Hindlimb muscle (tissue), 1 donor: ENCODE measurements at places on chromosomes 12 and 14.

- DNase-seq = peak; percentile 57
Measured at GRCh38 chr14:60642270-60643140, 6.8 kb downstream of the SIX1 start.

- DNase-seq = no peak
Measured at GRCh38 chr12:119202544-119202943, 23.8 kb downstream of the HSPB8 start.

- peak; percentile 81 for DNase-seq
Measured at GRCh38 chr12:67943141-67943892, 45.9 kb upstream of the IFNG-AS1 start.

- no peak for DNase-seq
Measured at GRCh38 chr14:90883782-90884181, 67.6 kb upstream of the TTC7B start.

DNA sequence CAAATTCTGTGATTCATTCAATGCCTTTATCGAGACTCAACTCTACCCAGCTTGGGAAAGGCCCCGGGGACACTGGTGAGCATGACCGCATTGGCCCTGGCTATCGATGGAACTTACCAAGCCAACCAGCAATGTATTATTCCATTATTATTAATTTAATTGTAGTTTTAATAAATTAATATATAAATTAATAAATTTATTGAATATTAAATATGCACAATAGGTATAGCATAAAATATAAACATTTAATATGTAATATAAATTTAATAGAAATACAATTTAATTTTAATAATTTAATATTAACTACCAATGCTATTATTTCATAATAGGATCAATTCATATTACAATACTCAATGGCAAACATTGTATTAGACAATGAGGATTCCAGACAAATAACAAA lies 163.4 kb downstream of the DPF3 start:
- DNase-seq = no peak

DNA sequence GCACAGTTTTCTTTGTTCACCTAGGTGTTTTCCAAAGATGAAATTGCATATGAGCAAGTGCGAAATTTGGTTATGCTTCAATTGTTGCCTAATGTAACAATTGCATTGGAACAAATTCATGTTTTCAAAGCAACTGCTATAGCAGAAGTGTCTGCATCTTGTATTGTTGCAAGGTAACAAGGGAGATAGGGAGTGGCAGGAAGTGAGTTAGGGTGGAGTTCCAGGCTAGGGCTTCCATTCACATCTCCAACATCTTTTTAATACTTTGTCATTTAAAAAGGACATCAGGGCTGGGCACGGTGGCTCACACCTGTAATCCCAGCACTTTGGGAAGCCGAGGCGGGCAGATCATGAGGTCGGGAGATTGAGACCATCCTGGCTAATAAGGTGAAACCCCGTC lies 312.3 kb upstream of the E2F7 start:
- DNase-seq = no peak

DNA sequence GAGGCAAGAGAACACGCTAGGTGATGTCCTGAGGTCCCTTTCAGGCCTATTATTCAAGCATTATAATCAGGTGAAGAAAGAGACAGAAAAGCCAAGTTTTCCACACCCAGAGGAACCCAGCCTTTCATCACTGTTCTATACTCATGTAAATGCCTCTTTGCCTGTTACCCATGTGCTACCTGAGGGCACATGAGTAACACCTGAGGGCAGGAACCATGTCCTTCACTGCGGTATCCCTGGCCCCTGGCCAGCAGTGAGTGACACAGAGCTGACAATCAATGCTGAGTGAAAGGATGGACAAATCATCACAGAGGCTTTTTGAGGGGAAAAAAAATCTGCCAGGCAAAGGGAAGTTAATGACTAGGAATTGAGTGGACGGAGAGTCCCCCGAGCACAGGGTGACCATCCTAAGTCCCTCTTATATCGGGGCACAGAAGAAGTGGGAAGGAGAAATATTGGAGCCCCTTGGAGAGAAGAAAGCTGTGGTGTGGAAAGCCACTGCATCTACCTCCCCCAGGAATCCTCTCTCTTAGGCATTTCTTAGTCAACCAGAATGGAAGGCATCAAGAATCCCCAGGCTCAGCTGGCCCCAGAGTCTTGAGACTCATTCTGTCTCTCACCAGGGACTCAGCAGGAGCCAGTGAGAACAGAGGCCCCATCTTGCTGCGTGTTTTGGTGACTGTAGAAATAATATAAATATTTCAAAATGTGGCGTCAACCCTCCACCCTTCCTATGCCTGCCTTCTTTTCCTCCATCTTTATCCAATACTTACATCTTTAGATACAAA lies 212.9 kb downstream of the DPF3 start:
- DNase-seq = no peak

GRCh38 chr12:28232211-28232928 lies 42.1 kb downstream of the CCDC91 start:
- DNase-seq = no peak

GRCh38 chr12:115885040-115885690 lies 392.3 kb downstream of the MED13L start:
- no peak for DNase-seq

- DNase-seq = peak; percentile 57
Measured at GRCh38 chr12:91240386-91241095, 57.9 kb upstream of the DCN start.

- DNase-seq = no peak
Measured at GRCh38 chr12:835754-836518, 83.6 kb downstream of the WNK1 start.

DNA sequence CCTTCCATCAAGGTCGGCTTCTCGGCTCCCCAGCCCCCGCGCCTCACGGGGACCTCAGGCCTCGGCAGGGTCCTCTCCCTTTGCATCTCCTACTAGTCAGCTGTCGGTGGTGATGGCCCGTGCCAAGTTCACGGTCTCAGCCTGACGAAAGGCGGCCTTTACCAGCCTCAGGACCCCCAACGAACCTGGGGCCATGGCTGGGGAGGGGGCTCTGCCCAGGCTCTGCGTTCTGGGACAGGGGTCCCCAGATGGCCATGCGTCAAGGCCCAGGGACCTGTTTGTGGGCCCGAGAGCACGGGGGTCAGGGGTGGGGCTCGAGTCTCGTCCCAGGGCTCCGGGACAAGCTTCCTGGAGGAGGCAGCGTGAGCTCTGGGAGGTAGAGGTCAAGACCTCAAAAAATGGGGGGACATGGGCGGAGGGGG lies 32.8 kb upstream of the DEGS2 start:
- no peak for DNase-seq

DNA sequence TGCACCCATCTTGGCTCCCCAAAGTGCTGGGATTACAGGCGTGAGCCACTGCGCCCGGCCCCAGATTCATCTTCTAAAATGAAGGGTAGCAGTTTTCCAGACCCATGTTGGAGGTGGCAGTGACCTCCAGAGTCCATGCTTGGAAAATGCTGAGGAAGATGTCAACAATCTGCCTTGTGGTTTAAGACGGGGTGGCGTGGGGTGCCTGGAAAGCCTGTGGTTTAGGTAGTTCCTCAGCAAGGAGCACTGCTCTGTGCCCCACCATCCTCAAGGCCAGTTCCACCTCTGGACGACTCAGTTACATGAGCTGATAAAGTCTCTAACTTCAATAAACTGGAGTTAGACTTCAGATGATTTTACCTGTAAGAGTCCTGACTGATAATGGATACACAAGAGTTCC lies 48.6 kb downstream of the DRAM1 start:
- DNase-seq = no peak

GRCh38 chr12:56321027-56321426 lies 5.2 kb upstream of the CNPY2 start:
- DNase-seq = no peak

DNA sequence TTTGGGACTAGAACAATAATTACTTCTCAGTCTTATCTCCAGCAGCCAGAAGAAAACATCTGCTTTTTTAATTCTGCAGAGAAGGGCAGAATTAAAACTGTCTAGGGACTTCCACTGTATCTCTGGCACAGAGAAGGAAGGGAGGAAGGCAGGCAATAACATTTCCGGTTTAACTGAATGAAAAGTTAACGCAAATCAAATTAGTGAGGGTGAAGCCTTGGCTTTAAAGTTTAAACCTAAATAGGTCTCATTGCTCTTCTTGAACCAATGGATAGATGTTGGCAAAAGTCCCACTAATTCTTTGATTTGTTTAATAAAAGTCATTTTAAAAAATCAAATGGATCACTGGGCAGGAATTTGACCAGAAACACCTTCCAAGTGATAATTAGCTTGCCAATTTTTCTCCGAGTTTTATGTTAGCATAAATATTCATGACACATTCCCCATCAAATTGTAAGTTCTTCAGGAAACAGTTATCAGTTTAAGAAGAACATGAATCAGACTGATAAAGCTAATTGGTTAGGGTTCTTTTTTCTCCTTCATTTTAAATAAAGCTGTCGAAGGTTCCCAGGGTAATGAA lies 181.9 kb downstream of the SLC15A5 start:
- DNase-seq = no peak

DNA sequence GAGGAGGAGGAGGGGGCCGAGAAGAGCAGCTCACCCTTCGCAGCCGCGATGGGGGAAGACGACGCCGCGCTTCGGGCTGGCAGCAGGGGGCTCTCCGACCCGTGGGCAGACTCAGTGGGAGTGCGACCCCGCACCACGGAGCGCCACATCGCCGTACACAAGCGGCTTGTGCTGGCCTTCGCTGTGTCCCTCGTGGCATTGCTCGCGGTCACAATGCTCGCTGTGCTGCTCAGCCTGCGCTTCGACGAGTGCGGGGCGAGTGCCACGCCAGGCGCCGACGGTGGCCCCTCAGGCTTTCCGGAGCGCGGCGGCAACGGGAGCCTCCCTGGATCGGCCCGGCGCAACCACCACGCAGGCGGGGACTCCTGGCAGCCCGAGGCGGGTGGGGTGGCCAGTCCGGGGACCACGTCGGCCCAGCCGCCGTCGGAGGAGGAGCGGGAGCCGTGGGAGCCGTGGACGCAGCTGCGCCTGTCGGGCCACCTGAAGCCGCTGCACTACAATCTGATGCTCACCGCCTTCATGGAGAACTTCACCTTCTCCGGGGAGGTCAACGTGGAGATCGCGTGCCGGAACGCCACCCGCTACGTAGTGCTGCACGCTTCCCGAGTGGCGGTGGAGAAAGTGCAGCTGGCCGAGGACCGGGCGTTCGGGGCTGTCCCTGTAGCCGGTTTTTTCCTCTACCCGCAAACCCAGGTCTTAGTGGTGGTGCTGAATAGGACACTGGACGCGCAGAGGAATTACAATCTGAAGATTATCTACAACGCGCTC lies 745 bp downstream of the TRHDE start:
- peak; percentile 10 for DNase-seq

DNA sequence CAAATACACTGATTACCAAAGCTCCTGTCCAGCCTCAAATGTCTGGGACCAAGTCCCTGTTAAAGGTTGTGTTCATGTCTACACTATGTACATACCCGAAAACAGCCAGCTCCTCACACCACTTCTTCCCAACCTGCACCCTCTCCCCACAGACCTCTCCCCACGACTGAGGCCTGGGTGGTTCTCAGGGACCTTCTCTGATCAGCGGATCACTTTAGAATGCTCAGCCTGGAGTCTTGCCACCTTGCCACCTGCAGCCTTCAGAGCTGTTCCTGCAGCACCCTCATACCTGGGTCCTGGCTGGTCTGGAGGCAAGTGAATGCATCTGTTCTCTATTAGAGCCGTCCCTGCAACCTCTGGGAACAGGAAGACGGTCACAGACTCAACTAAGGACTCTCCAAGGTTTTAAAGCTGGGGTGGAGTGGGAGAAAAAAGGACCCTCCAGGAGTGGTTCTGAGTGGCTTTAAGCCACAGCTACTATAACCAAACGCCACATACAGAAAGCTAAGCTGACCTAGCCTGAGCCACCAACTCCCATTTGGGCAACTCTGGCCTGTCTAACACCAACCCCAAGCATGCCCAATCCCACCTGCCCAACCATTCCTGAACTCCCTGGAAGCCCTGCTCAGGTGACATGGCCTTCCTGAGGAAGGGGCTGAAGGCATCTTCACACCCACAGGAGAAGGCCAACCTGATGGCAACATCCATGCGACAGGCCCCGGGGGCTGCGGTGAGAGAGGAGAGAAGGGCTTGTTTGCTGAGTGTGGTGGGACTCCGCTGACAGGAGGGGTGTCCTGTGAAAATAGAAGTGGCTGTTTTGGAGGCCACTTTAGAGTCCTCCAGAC lies 8.6 kb downstream of the KRT2 start:
- DNase-seq = no peak

DNA sequence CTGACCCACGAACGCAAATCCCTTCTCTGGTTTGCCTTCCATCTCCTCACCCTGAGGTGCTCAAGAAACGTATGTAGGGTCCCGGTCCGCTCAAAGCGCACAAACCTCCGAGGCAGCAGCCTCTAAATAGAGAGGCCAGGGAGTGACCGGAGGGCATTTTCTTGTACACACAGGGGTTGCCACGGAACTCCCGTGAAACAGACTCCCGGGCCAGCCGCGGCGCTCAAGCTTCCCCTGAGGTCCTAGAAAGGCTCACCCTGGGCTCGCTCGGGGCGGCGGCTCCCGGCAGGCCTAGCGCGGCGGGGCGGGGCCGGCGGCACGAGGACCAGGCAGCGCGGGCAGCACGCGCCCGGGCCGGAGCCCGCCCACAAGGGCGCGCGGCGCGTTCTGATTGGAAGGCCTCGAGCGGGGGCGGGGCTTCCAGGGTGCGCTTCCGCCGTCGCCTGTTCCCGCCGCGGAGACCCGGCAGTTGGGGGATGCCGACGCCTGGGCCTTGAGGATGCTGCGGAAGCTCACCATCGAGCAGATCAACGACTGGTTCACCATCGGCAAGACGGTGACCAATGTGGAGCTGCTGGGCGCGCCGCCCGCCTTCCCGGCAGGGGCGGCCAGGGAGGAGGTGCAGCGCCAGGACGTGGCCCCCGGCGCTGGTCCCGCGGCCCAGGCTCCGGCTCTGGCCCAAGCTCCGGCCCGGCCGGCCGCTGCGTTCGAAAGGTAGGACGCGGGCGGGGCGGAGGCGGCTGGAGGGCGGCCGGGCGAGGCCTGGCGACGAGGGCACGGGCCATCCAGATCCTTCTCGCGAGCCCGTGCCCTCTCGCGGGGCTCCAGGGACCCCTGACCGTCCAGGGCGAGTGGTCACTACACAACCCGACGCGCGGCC lies at the start of gene TDRD9:
Gene TDRD9 (plus strand): TSS at position 446 of the 880 bp plus-strand sequence. CDS start 54 bp downstream, at position 500.
- DNase-seq = no peak

DNA sequence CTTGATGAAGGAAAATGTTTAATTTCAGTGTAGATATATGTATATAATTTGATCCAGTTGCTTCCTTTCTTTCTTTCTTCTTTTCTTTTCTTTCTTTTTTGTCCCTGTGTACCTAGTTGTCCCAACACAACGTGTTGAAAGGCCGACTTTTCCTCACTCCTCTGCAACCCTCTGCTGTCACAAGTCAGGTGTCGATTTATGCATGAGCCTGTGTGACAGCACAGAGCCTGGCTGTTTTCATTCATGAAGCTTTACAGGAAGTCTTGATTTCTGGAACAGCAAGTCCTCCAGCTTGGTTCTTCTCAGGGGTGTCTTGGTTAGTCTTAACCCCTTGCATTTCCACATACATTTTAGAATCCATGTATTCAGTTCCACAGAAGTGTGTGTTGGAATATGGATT lies 88.1 kb downstream of the PPP2R5C start:
- DNase-seq = no peak

- no peak for DNase-seq
Measured at GRCh38 chr14:64830961-64831360, 48.7 kb downstream of the SPTB start.
